ENCODE measurements at places on chromosomes 7 and 10.
A peak's percentile ranks its signal among the peaks of the same experiment; 100 is the strongest.

DNA sequence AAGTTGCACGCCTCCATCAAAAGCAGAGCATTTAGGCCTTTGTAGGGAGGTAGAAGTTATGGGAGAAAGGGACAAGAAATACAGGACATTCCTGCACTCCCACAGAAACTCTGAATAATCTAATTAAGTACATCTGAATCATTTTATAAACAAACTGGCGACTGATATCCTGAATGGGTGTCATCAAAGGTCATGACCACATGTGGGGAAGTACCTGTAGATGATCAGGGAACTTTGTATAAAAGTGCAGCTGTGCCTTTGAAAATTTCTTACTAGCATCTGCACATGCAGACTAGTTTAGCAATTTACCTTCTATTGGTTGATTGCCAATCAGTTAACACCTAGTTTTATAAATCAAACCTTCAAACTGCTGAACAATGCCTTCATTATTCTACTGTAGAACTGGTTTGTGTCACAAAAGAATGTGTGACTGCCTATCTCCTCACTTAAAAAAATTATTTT, 17.1 kb downstream of the STEAP4 start:
- DNase-seq, result no peak

DNA sequence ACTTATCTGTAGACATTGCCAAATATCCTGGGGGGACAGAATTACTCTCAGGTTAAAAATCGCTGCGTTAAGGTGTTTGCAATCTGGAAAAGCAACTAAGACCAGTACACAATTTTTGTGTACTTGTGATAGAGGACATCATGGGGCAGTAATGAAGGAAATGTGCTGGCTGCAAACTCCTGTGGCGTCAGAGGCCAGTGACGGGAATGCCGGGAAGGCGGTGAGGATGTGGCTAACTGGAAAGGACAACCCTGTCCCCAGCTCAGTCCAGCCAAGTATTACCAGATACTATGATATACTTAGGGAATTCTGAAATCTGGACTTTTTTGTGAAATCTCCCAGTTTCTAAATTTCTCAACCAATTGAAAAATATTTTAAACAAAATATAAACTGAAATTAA, 103.1 kb upstream of the NANOS1 start:
- no peak for DNase-seq

- DNase-seq, result peak; percentile 7
These were observed 945 bp downstream of the ADD3 start for GRCh38 chr10:110008518-110009339.

- DNase-seq, result no peak
These were observed 19.3 kb downstream of the MYO1G start for GRCh38 chr7:44959433-44959951.

- no peak for DNase-seq
These were observed 70.4 kb upstream of the CFAP46 start for GRCh38 chr10:133012573-133013359.

All from fibroblast of skin of right biceps (primary cell).